Foreskin keratinocyte (primary cell): ENCODE measurements at places on chromosomes 1 and 21. TPM values are rescaled to one million over a fixed set of nuclear protein-coding genes. Genes with fewer than 3 reads are reported as not detected.
A peak's percentile ranks its signal among the peaks of the same experiment; 100 is the strongest.

DNA sequence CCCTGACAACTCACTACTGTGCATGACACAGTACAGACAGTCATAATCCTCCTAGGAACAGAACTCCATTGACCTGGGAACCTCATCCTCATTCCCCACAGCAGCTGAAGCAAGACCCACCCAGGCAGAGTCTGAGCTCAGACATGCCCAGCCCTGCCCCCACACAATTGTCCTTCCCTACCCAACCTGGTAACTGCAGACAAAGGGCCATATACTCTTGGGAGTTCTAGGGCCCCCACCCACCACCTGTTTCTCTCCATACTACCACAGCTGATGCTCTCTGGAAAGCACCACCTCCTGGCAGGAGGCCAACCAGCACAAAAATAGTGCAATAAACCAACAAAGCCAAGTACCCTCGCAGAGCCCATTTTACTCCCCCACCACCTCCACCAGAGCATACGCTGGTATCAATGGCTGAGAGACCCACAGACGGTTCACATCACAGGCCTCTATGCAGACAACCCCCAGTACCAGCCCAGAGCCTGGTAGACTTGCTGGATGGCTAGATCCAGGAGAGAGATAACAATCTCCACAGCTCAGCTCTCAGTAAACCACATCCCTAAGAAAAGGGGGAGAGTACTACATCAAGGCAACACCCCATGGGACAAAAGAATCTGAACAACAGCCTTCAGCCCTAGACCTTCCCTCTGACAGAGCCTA is 159.7 kb upstream of the CXADR start:
- no peak for DNase-seq

DNA sequence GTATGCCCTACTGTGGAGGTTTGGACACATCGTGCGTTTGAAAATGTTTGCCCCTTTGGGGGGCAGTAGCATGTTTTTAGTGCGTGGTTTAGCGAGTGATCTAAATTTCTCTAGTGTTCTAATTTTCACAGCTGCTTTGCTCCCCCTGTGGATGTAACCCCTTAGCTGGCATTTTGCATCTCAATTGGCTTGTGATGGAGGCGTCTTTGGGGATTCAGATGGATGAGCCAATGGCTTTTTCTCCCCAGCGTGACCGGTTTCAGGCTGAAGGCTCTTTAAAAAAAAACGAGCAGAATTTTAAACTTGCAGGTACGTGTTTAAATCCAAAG is 836 bp downstream of the CDC7 start:
- no peak for DNase-seq

DNA sequence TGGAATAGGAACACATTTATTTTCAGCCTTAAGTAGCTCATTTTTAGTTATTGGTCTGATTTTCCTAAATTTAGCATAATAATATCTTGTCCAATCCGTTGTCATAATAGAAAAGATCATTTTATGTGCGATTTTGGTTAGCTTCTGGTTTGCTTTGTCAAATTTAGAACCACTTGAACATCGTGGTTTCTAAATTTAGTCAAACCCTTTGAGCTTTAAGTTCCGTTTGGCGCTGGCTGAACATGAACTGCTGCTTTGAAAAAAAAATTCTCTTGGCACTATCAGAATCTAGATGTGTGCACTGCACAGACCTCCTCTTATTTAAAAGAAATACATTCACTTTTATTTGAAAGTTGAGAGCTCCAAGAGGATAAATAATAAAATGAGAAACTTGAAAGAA is 370.6 kb downstream of the PTPRC start:
- DNase-seq, result no peak

UTS2 gene
- total RNA-seq, result not detected in 2 replicates

GRCh38 chr1:187641463-187641862 is 812.7 kb downstream of the PLA2G4A start:
- no peak for DNase-seq

DNA sequence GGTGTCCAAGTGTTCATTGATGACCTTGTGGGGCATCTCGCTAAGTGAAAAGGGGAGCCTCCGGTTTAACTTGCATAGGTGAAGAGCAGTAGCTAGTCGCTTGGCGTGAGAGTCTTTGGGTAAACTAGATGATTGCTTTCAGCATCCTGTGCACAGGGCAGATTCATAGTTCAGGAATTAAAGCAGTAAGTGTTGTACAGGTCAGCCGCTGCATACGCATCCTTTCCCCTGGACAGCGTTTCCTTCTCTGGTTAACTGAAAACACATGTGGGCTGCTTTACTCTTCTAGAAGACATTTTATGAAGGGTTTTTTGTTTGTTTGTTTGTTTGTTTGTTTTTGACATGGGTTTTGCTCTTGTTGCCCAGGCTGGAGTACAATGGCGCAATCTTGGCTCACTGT is 12.1 kb downstream of the NDUFV3 start:
- no peak for DNase-seq

DNA sequence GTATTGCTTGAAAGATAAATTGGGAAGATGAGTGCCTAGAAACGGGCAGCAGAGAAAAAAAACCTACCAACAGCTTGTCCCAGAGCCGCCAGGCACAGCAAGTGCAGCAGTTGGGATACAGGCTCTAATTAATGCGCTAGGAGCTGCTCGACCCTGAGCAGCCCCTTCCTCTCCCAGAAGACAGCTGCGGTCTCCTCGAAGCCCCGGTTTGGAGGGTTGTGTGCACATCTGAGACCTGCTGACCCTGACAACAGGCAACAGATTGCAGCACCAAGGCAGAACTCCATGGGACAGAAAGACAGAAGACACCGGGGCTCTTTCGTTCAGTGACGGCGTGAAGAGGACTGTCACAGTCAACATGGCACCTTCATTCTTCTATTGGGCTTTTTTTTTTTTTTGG is 101.4 kb downstream of the TSEN15 start:
- no peak for DNase-seq

GRCh38 chr1:66578841-66579240 is 44.9 kb downstream of the SGIP1 start:
- no peak for DNase-seq

DNA sequence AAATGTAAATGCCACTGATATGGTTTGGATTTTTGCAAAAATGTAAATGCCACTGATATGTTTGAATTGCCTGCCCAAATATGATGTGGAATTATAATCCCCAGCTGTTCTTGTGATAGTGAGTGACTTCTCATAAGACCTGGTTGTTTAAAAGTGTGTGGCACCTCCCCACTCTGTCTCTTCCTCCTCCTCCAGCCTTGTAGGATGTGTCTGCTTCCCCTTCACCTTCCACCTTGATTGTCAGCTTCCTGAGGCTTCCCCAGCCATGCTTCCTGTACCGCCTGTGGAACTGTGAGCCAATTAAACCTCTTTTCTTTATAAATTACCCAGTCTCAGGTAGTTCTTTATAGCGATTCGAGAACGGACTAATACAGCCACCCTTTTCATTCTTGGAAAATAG is 1.3 kb upstream of the CCT8 start:
- no peak for DNase-seq

GRCh38 chr21:16162953-16163352 is 433.2 kb downstream of the USP25 start:
- no peak for DNase-seq

GRCh38 chr1:110436635-110437034 is 14.3 kb upstream of the PROK1 start:
- no peak for DNase-seq

DNA sequence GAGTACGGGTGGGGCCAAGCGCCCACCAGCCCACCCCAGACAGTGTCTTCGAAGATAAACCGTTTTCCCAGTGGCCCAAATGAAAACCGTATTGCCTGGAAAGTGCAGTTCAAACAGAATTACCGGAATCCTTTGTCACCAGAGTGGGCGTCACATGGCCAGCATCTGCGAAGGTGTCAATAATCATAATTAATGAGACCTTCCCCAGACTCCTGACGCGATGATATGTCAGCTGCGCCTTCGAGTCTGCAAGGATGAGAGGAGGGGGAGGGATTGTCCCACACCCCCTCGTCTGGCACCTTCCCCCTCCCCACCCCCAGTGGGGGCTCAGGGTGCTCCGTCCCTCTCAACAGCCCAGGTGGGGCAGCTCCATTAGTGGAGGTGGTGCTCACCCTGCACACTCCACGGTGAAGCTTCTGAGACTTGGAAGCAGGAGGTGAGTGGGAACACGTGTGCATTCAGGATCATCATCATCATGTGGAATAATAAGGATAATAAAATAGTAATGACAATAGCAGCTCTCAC is 215.1 kb downstream of the PTPRU start:
- no peak for DNase-seq

- DNase-seq, result no peak
Measured at GRCh38 chr21:17775431-17776126, 43.6 kb downstream of the C21orf91 start.

DNA sequence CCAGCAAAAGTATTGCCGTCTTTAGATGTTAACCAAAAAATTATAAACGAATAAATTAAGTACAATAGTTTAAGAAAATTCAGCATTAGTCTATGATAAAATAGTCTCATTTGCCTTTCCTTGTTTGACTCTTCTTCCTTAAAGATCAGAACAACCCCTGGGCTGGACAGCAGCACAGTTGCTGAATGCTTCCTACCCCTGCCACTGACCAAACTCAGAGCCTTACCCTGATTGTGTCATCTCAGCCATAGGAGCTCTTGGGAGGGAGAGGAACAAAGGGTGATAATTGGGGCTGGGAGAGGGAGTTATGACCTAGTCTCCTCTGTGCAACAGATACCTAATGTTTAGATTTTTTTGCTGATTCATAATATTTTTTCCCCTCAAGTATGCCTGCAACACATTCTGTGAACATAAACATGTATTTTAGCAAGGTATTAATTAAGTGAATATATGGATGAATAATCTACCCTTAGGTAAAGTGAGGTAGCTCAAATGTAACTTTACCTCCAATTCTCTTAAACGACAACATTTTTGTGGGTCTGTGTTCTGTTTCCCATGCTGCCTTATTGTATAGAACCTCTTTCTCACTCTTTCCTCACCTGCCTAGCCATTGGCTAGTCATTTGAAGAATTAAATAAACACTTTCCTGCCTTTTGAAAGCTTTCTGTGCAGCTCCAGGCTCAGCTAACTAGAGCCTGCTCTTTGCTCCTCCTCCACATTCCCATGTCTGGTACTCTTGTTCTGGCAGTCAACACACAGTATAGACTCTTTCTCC is 46.1 kb downstream of the FGGY start:
- no peak for DNase-seq

DNA sequence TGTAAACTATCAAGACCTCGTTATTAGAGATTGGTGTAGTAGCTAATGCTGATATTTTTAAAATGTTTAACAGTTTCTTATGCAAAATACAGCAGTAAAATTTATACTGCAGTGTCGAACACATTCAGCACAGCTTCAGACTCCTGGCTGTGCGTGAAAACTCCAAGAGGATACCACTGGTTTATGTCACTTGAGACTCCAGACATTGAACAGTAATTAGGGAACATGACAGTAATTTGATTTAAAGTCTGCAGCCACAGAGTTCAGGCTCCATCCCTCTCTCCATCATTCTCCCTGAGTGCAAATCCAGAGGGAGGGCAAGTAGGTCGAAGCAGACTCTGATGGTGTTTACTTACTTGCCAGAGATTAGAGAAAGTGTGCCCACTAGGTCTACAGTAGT is 94.2 kb downstream of the AK5 start:
- DNase-seq, result no peak

GRCh38 chr1:14997646-14998276 is 155.8 kb upstream of the TMEM51 start:
- DNase-seq, result no peak

DNA sequence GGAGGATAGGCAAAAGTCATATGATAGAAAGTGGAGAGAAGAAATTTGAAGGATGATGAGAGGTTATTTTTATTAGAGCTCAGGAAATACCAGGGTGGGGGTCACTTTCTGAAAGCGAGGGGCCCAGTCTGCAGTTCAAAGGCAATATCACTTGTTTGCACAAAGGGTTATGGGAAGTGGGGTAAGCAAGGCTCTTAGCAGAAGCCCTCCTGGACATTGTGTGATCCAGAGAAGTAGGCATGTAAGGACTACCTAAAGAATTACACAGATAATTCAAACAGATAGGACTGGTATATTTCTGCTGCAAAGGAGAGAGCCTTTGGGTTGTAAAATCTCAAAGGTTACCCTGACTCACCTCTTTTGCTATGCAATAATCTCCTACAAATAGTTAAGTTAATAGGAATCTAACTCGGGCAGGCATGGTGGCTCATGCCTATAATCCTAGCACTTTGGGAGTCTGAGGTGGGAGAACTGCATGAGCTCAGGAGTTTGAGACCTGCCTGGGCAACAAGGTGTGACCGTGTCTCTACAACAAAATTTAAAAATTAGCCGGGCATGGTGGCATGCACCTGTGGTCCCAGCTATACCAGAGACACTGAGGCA is 25.2 kb upstream of the PRRC2C start:
- DNase-seq, result peak; percentile 48

DNA sequence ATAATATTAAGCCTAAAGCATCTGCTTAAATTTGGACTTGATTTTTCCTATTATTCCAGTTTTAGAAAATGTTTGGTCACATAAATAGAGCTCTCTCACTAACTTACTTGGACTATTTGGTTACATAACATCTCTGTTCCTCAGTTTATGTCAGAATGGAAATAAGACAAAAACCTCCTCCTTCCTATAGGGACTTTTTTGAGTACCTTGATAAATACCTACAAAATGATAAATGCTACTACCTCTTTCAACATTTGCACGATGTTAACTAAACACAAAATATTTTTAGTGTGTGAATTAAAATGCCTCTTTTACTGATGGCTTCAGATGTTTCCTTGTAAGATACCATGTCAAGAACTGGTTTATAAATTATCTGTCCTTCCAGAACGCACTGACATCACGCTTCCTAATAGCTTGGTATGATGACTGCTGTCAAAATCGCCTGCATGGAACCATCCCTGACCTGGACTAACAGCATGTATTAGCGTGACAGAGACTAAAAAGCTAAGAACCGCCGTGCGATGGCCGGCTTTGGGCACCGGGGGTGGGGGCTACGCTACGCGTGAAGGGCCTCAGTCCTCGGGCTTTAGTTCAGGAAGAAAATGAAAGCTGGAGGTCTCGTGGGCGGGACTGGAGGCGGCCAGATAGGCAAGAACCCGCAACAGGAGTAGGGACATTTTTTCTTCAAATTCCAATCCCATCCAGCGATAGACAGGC is 133.2 kb upstream of the BARHL2 start:
- DNase-seq, result no peak

NUAK2 gene
- total RNA-seq, result 15.1 and 21.6 TPM in 2 replicates

DNA sequence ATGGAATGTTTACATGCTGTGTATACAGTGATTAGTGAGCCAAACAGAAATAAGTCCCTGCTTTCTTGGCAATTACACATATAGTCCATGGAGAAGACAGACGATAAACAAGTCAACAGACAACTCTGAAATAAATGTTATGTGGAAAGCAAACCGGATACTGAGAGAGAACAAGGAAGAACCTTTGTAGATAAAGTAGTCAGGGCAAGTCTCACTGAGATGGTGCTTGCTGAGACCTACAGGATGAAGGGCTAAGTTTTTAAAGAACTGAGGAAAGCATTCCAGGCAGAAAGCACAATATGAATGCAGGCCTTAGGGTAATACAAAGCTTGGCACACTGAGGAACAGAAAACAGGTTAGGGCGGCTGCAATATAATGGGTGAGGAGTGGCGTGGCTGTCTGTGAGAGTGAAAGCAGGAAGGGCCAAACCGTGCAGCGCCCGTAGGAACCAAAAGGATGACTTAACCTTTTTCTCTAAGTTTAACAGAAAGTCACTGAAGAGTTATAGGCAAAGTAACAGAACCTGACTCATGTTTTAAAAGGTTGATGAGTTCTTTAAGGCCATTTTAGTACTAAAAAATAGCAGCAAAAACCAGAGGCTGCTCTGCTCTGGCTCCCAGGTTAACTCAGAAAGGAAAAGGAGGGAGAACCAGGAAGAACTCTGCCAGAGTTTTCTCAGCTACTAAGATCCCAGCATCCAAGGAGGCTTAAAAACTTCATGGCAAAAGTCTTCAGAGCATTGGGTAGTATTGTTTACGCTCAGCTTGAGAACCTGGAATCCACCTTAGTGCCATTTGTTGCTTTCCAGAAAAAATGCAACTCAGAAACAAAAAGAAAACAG is 8.7 kb upstream of the TTF2 start:
- DNase-seq, result peak; percentile 15

FLG2 gene
- 0.04 and 0.07 TPM in 2 replicates for total RNA-seq
